ENCODE measurements at places on chromosomes 12 and 14.

DNA sequence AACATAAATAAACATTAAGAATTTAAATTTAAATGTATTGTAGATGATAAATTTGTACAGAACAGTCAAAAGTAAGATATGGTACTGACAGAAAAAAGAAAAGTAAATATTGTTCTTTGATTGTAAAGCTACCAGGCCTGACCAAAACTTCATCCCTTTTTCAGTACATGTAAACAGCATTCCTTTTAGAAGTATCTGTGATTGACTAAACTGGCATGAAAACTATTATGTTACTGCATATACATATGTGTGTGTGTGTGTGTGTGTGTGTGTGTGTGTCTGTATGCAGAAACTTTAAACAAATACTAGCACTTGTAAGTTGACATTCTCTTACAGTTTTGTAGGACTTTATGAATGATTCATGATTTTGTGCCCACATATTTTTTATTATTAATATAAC, 270.9 kb downstream of the C12orf50 start:
- no peak overlapping the region for H3K4me3 ChIP-seq
- H3K36me3 ChIP-seq = no peaks in the 10 kb centered on the region
- no peak for ATAC-seq
- no peaks in the 10 kb centered on the region for H3K27me3 ChIP-seq
- H3K4me1 ChIP-seq = no peaks in the 10 kb centered on the region
- no peak overlapping the region for H3K27ac ChIP-seq

DNA sequence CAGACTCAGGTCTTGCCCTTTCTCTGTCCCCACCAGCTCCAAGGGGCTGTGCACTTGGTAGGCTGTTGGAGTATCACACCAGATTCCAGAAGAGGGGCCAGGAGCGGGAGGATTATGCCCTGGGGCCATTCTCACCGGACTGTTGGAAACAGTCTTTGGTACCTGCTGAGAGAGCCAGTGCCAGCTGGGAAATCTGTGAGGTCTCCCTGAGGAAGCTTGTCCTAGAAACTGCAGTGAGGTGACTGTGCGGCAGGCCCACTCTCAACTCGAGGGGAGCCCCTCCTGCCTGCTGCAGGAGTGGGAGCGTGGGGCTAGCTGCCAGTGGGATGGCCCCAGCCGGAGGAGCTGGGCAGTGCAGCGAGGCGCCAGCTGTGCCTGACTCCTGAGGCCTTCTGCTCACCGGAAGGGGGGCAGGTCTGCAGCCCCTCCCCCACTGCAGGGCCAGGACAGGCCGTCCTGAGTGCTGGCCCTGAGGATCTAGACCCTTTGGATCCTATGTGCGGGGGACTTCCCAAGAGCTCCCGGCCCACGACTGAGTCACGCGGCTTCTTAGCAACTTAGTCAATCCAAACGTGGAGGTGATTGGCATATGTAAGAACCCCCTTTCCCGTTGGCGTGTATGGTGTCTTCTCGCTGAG, 295.2 kb downstream of the CACNA1C start:
- peak overlapping the region; percentile 83 for H3K27ac ChIP-seq
- no peaks in the 10 kb centered on the region for H3K27me3 ChIP-seq
- peak; percentile 12 for ATAC-seq
- H3K4me1 ChIP-seq = no peaks in the 10 kb centered on the region

- H3K4me1 ChIP-seq = no peaks in the 10 kb centered on the region
- no peak for ATAC-seq
- no peak overlapping the region for H3K27ac ChIP-seq
- H3K4me3 ChIP-seq = no peak overlapping the region
These were observed 562.2 kb downstream of the GALC start for GRCh38 chr14:87430810-87431209.

DNA sequence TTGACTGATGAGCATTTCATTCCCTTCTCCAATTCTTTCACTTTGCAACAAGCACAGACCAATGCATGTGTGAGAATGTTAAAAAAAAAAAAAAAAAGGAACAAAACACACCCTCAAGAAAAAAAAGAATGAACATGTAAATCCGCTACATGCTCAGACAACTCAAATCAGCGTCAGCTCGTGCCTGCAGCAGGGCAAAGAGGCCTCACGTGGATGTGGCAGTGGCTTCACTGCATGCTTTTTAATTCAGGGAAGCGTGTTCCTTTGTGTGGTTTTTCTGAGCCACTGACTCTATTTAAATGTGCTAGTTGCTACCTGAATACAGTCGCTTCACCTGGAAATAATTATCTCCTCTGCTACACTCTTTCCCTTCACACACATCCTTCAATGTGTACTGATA, 55.1 kb downstream of the PPP1R36 start:
- ATAC-seq = no peak
- H3K36me3 ChIP-seq = no peaks in the 10 kb centered on the region
- peaks cover 3% of the 10 kb centered on the region for H3K27me3 ChIP-seq
- H3K27ac ChIP-seq = no peak overlapping the region
- H3K4me1 ChIP-seq = no peaks in the 10 kb centered on the region
- H3K4me3 ChIP-seq = no peak overlapping the region

Data from gastroesophageal sphincter (tissue), 4 donors.